Pancreas (tissue), 10 donors: ENCODE measurements at places on chromosomes 4 and X. TPM values are rescaled to one million over a fixed set of nuclear protein-coding genes. Genes with fewer than 3 reads are reported as not detected.

Gene ARMCX1
- total RNA-seq, result 12.5 TPM

Gene C4orf36
- 0.37 TPM for total RNA-seq

Gene S100G
- total RNA-seq, result not detected

Gene DIPK2B
- 1.4 TPM for total RNA-seq

Gene PASD1
- total RNA-seq, result not detected

Gene NDUFC1
- total RNA-seq, result 23.4 TPM

Gene CYTL1
- total RNA-seq, result 0.69 TPM

Gene TCEAL6
- total RNA-seq, result not detected

Gene CDKL5
- 4.9 TPM for total RNA-seq

Gene PCDH7
- total RNA-seq, result 6.4 TPM

Gene PCDH18
- 2.8 TPM for total RNA-seq

Gene TCEAL7
- total RNA-seq, result 0.43 TPM

Gene HMGN5
- 1.9 TPM for total RNA-seq

Gene OTUD4
- 13.6 TPM for total RNA-seq

Gene CT45A5
- not detected for total RNA-seq

Gene IL2
- not detected for total RNA-seq

Gene ART3
- 0.32 TPM for total RNA-seq

Gene CHRDL1
- 1.4 TPM for total RNA-seq

Gene AMTN
- not detected for total RNA-seq

Gene YIPF6
- 17.8 TPM for total RNA-seq

Gene SSX2
- not detected for total RNA-seq

Gene SHROOM2
- total RNA-seq, result 4.7 TPM

Gene PAGE5
- not detected for total RNA-seq

Gene ZNF630
- total RNA-seq, result 1.4 TPM

Gene CLDN2
- total RNA-seq, result 9.0 TPM

Gene SLC9B2
- total RNA-seq, result 1.6 TPM

Gene NPY2R
- total RNA-seq, result not detected

Gene BCOR
- total RNA-seq, result 9.8 TPM

Gene SPANXN3
- total RNA-seq, result not detected

Gene CXXC4
- total RNA-seq, result 5.2 TPM
